Fibroblast of lung (primary cell): ENCODE measurements at places on chromosomes 4 and X.

- no peak for DNase-seq
These were observed 8.9 kb upstream of the HAND2 start for GRCh38 chr4:173538909-173539445.

DNA sequence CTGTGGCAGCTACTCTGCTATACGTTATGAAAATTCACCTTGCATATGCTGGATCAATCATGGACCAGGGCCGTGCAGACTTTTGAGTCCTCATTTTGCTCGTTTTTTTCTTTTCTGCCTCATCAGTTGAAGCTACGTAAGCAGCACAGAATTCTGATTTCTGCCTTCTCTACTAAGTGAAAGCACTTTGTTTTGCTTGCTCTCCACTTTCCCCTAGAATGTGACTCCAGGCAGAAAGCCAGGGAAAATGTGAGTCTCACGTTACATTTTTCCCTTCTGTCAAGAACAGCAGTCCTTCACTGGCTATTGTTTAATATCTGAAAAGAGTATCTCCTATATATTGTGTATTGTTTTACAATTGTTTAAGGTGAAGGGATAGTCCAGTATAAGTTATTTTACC lies 1840.1 kb downstream of the PCDH7 start:
- peak; percentile 94 for DNase-seq

GRCh38 chrX:116204932-116205331 lies 34.4 kb downstream of the AGTR2 start:
- peak; percentile 0 for DNase-seq

GRCh38 chrX:88584283-88584682 lies 162.7 kb upstream of the CPXCR1 start:
- no peak for DNase-seq

- DNase-seq = no peak
These were observed 11.8 kb downstream of the EDA start for GRCh38 chrX:69627744-69628143.
